Activated T-helper 1 cell treated with anti-CD3 and anti-CD28 coated beads, Interleukin-2, amount 50 U/mL, for 16 hours (primary cell): ENCODE measurements at places on chromosomes 7 and 10.

DNA sequence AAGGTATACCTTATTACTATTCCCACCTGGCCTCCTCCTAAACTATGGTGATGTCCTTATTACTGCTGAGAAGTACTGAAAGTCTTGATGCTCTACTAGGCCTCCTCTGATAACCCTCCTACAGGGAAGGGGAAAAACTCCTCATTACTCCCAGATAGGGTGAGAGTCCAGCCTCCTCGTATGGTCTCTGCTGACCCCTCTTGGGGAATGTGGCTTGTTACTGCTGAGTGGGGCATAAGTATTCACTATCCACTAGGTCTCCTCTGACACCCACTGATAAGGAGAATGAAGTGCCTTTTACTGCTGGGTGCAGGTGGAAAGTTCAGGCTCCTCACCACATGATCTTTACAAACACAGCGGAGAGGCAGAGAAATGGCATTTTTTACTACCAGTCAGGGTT lies 222.9 kb downstream of the CHRM2 start:
- no peak for DNase-seq

- DNase-seq = no peak
Observed at GRCh38 chr10:718143-718700, 28.8 kb upstream of the DIP2C start.

- DNase-seq = no peak
Observed at GRCh38 chr7:91358303-91358702, 94.1 kb downstream of the FZD1 start.

DNA sequence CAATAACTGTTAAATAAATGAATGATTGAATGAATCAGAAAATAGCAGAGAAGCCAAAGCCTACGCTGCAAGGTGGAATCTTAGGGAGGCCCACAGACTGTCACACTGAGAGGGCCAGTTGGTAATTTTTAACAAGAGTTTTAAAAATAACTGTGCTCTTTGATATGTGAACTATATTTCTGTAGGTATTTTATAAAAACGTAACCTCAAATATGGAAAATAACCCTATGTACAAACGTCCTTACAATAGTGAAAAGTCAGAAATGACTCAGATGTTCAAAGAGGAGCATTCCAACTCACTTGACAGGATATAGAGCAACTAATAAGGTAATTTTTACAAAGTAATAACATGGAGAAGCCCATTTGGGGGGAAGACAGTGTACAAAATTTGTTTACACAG lies 18.9 kb upstream of the TMEM273 start:
- no peak for DNase-seq

- DNase-seq = no peak
Observed at GRCh38 chr10:44618910-44619309, 234.0 kb upstream of the CXCL12 start.

- no peak for DNase-seq
Observed at GRCh38 chr7:108014215-108014614, 11.3 kb upstream of the LAMB1 start.

DNA sequence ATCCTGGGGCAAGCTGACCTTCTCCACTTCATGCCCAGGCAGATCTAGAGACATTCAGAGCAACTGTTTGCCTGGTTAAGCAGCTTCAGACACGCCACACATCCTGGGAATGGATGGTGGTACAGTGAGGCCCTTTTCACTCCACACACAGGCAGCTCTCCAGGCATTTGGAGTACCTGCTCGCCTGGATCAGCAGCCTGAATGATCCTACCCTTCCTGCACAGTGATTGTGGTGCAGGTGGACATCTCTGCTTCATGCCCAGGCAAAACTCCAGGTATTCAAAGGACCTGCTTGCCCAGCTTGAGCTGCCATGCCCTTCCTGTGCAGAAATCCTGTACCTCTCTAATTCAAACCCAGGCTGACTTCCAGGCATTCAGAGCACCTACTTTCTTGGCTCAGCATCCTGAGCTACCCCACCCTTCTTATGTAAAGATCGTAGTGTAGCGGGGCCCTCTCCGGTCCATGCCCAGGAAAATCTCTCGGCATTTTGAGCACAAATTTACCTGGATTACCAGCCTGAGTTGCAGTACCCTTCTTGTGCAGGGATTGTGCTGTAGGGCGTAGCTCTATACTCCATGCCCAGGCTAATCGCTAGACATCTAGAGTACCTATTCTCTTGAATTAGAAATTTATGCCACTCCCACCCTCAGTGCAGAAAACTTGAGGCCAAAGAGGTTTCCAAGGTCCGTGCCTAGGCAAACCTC lies 972.8 kb downstream of the ANKRD7 start:
- DNase-seq = no peak

DNA sequence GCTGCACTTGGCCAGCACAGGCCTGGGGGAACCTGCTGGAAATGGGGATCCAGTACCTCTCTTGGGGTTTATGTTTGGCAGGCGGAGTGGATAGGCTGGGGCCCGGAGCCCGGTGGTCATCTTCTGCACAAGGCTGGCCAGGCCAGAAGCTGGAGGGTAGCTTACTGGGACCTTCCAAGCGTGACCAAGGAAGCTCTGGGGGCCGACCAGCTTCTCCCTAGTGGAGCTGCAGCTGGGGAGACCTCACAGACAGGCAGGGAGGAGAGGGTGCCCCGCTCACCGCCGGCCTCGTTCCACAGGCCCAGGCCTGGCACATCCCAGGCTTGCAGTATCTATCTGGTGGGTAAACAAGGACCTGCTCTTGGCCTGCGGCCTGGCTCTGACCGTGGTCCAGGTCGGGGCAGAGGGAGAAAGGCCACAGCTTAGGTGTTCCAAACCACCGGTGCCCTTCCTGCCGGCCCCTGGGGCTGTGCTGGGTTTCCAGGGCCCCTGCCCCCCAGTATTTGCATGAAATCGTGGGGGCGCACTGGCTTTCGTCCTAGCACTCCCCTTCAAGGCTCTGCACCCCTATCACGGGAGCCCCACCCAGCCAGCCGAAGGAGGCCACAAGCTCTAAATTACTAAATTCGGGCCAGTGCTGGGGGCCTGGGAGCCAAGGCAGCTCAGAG lies 1.5 kb upstream of the ELFN1 start:
- no peak for DNase-seq

DNA sequence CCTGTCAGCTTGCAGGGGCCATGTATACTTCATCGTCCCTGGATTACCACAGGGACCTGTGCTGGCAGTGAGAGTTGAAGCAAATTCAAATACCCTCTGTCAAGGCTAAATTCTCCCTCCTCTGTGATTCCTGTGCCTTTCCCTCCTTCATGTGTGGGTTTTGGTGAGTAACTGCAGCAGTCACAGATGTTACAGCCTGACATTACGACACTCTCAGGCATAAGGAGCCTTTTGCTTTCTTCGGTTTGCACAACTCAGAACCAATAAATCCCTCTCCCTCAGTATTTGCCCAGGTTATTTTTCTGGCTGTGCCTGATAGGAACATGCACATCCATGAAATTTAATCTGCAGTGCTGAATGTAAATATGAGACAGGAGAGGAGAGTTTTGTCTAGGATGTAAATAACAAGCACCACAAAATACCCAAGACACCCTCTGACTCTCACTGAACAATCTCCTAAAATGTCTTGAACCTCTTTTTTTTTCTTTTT lies 997.2 kb upstream of the GHITM start:
- no peak for DNase-seq

GRCh38 chr7:83324596-83324995 lies 161.9 kb upstream of the PCLO start:
- no peak for DNase-seq

DNA sequence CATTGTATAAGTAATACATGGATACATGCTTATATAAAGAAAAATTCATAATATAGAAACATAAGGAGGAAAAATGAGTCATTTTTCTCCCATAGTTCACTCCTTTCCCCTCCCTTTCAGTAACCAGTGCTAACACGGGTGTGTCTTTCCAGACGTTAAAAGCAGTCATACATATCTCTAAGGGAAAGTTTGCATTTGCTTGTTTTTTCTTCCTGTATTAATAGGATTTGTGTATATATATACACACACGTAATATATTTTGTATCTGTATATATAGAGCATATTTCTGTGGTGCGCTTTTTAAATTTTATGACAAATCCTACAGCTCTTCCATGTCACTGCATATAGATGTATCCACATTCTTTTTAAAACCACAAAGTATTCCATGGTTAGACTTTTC lies 78.8 kb downstream of the RALA start:
- DNase-seq = no peak

DNA sequence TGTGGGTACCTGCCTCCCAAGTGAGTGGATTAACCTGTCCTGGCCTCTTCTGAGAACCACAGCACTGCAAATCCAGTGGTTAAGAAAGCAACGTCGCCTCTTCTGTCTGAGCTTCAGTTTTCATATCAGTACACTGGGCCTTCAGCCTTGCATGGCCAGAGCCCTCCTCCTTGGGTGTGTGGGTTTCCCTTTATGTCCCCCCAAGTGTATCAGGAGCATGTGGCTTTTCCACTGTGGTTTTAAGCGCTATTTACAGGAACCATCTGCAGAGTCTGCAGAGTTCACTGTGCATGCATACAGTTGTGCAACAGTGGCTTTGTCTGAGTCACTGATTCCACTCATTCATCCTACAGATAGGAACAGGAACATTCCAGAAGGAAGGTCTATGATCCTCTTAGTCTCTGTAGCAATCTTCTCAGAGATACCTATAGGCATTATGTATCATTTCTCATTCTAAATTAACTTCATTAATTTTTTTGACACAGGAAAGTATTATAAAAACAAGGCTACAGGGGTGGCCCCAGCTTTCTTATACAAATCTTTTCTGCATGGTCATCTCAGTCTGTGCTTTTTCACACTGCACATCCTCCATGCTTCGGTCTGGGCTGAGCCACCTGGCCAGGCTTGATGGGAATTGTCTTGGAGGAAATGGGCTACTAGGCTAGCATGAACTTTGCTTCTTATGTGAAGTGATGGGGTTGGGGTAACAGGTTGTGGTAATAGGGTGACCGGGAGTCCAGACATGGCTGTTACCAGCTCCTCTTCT lies 17.1 kb downstream of the MBL2 start:
- DNase-seq = no peak
